Endothelial cell of umbilical vein (primary cell): ENCODE measurements at places on chromosomes 4 and X. TPM values are rescaled to one million over a fixed set of nuclear protein-coding genes. Genes with fewer than 3 reads are reported as not detected.

GPR50 gene
- not detected in 2 replicates for total RNA-seq

CTAG1B gene
- total RNA-seq = not detected in 2 replicates

ELMOD2 gene
- total RNA-seq = 20.5 and 23.6 TPM in 2 replicates

NLGN4X gene
- not detected in 2 replicates for total RNA-seq
